Aorta (tissue), 5 donors: ENCODE measurements at places on chromosomes 7 and 10. TPM values are rescaled to one million over a fixed set of nuclear protein-coding genes. Genes with fewer than 3 reads are reported as not detected.

FBXO24 gene
- polyA plus RNA-seq: 1.2 TPM

LRRC4 gene
- 0.13 TPM for polyA plus RNA-seq

CTAGE15 gene
- polyA plus RNA-seq: not detected

PFKFB3 gene
- 31.4 TPM for polyA plus RNA-seq

IFIT1B gene
- not detected for polyA plus RNA-seq

FAM149B1 gene
- 22.4 TPM for polyA plus RNA-seq

INMT gene
- 105 TPM for polyA plus RNA-seq

URGCP gene
- 9.1 TPM for polyA plus RNA-seq

PNLIPRP1 gene
- polyA plus RNA-seq: 1.5 TPM

ZKSCAN5 gene
- polyA plus RNA-seq: 2.1 TPM

EGR2 gene
- polyA plus RNA-seq: 1.1 TPM

UTF1 gene
- not detected for polyA plus RNA-seq

CALML5 gene
- not detected for polyA plus RNA-seq

GHRHR gene
- not detected for polyA plus RNA-seq

CPN1 gene
- not detected for polyA plus RNA-seq

CALY gene
- not detected for polyA plus RNA-seq

GDF2 gene
- not detected for polyA plus RNA-seq

C7orf33 gene
- polyA plus RNA-seq: not detected

C10orf105 gene
- not detected for polyA plus RNA-seq

MINPP1 gene
- polyA plus RNA-seq: 7.0 TPM

C10orf90 gene
- not detected for polyA plus RNA-seq

LHFPL3 gene
- polyA plus RNA-seq: not detected

CLDN4 gene
- 16.9 TPM for polyA plus RNA-seq

CFAP69 gene
- polyA plus RNA-seq: 1.8 TPM

GPER1 gene
- polyA plus RNA-seq: 2.8 TPM
